ENCODE measurements at places on chromosomes 7 and 10.

GRCh38 chr7:82339958-82340357, 103.6 kb downstream of the CACNA2D1 start:
- no peak for DNase-seq

GRCh38 chr10:108775911-108776475, 1147.3 kb downstream of the XPNPEP1 start:
- no peak for DNase-seq

DNA sequence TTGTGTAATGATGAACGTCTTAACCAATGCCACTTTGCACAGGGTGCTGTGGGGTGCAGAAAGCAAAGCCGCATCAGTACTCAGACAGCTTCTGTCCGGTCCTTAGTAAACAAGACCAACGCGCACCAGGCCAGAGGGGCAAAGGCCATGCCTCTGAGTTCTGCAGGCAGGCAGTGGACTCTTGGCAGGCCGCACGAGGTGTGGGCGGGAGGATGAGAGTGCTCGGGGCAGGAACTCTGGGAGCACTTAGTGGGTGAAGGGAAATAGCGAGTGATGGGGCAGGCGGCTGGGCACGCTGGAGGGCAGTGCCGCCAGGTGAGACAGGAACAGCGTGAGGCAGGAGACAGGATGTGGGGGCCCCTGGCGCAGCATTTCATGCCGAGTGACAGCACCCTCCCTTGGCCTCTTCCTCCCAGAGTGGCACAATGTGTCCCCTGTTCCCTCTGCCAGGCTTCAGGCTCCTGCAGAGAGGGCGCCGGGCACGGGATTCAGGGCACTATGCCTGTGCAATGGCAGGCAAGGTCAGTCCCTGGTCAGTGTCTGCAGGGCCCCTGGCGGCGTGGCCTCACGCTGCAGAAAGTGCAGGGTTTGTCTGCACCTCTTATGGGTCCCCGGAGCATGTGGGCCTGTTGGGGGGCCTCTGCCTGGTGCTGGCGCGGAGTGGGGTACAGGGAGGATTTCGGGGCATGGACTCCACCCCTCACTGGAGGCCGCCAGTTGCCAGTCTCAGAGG, 60.4 kb downstream of the VIPR2 start:
- DNase-seq = peak; percentile 27

- no peak for DNase-seq
These were observed 18.7 kb downstream of the TACR2 start for GRCh38 chr10:69397972-69398371.

GRCh38 chr7:119748251-119748860, 524.6 kb upstream of the KCND2 start:
- DNase-seq = no peak

DNA sequence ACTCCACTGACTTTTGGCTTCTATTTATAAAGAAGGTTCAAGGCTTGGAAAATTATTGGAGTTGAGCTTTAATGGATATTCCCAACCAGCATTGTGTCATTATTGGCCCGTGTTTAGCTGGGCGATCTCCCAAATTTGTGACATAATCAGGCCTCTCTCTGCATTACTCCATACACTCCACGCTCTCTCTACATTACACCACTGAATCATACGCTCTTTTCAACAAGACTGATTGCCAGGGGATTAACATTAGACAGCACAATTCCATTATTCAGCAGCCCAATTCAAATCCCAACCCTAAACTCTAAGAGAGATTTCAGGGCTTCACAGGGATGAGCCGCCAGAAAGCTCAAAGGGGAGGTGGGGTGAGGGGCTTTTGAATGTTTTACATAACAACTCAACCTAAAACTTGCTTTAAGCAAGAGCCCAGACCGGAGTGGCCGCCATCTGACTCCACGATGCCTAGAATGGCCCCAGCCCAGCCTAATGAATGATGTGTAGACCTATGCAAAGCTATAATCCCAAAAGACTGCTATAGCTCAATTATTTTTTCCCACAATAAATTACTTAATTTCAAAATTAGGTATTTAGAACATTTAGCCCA, 61.8 kb downstream of the FGFR2 start:
- DNase-seq = no peak

- no peak for DNase-seq
These were observed 13.6 kb upstream of the GPR37 start for GRCh38 chr7:124779194-124779593.

GRCh38 chr7:150586068-150586784, 19.0 kb downstream of the GIMAP4 start:
- no peak for DNase-seq

- DNase-seq = no peak
These were observed 3.1 kb upstream of the EVX1 start for GRCh38 chr7:27239387-27240014.

DNA sequence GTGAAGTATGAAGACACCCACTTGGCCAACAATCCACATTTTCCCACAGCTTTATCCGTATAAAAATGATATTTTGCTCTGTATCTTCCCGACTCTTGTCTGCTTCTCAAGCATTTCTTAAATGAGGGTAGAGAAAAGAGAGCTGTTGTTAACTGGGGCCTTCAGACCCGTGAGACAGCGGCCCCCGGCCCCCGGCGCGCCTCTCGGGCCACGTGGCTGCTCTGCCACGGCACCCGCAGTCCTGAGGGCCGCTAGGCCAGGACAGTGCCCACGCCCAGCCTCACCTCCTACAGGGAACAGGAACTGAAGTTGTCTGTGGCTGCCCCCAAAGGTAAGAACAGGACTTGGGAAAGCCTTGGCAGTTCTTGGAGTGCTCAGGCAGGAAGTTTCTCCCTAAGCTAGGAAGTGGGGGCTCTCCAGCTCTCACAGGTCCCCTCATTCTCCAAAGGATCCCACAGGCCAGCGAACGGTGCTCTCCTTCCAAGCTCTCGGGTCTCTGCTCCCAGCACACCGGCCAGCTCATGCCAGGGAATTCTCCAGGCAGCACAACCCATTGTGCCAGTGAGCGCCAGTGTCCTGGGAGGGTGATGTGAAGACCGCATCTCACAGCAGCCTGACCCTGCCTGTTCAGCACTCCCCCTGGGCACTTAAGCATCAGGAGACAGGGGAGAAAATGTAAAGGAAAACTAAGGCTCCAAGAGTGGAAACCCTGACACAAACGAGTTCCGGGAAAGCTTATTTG, 230.3 kb upstream of the PFKP start:
- no peak for DNase-seq

GRCh38 chr10:4174197-4174596, 389.2 kb upstream of the KLF6 start:
- no peak for DNase-seq

DNA sequence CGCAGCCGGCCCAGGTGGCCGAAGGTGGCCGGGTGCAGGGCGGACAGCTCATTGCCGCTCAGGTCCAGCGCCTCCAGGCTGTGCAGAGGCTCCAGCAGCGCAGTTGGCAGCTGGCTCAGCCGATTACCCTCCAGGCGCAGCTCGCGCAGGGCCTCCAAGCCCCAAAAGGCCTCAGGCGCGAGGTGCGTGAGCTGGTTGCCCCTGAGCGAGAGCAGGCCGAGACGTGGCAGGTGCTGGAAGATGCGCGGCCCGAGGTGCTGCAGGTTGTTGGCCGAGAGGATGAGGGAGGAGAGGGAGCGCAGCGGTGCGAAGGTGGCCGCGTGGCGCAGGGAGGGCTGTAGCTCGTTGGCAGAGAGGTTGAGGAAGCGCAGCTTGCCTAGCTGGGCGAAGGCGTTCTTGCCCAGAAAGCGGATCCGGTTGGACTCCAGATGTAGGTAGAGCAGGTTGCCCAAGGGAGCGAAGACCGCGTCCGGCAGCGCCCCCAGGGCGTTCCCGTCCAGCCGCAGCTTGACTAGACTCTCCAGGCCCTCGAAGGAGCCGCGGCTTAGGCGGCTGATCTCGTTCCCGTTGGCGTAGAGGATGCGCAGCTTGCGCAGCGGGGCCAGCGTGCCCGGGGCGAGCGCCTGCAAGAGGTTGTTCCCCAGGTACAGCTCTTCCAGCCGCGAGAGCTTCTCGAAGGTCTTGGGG, 923 bp downstream of the TRIL start:
- DNase-seq = peak; percentile 58

DNA sequence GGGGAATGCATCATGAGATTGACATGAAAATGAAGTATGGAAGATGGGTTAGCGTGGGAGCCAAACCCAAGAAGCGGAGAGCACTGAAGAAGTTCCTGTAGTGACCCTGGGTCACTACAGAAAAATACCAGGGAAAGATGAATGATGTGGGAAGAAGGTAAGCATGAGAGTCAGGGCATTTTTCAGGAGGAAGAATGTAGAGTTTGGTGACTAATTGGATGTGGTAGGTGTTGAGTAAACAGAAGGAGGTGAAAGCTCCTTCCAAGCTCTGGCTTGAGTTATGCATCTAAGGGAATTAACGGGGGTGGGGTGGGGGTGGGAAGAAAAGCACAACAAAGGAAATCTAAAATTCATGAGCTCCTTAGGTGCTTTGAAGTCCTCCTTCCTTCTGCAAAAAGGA, 238.1 kb upstream of the AOAH start:
- DNase-seq = no peak

- no peak for DNase-seq
These were observed 5.5 kb downstream of the MYOZ1 start for GRCh38 chr10:73635781-73636180.

DNA sequence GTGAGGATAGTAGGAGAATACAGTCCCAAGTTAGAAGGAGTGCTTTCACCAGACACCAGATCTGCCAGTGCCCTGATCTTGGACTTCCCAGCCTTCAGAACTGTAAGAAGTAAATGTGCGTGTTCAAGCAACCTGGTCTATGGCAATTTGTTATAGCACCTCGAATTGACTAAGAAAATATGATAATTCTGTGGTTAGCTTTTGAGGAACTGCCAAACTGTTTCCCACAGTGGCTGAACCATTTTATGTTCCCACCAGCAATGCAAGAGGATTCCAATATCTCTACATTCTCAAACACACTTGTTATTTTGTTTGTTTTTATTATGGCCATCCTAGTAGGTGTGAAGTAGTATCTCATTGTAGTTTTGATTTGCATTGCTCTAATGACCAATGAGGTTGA, 47.0 kb downstream of the RBM20 start:
- no peak for DNase-seq

DNA sequence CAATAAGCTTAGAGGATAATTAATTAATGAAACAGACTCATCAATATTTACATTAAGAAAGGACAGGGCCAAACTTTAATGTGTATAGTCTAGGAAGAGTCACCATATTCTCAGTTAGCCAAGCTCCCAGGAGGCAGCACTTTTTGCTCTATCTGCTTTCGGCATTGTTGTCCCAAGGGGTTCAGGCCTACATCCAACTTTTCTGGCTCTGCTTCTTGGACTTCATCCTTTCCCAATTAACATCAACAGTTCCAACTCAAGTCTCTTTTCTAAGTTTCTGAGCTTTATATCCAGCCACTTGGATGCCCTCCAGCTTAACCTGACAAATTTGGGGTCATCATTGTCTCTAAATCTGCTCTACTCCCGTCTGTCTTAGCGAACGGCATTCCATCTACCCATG, 42.8 kb downstream of the GLI3 start:
- DNase-seq = no peak

- no peak for DNase-seq
These were observed 19.5 kb upstream of the NOM1 start for GRCh38 chr7:156929789-156930539.

- no peak for DNase-seq
These were observed 28.7 kb downstream of the MALRD1 start for GRCh38 chr10:19077276-19077675.

- no peak for DNase-seq
These were observed 156.6 kb upstream of the IMMP2L start for GRCh38 chr7:111718886-111719285.

DNA sequence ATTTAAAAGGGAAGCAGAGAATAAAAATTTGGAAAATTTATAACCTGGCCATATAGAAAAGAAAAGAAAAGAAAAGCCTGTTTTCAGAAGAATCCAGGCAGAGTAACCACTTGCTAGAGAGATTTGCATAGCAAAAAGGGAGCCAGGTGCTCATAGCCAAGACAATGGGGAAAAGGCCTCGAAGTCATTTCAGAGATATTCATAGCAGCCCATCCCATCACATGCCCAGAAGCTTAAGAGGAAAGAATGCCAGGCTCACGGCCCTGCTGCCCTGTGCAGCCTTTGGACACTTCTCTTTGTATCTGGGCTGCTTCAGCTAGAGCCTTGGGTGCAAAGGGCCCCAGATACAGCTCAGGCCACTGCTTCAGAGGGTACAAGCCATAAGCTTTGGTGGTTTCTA, 159.8 kb downstream of the CCDC7 start:
- no peak for DNase-seq

GRCh38 chr7:49781996-49782395, 8.6 kb downstream of the VWC2 start:
- DNase-seq = no peak

All from activated T-cell treated with anti-CD3 and anti-CD28 coated beads, Interleukin-2, amount 50 U/mL, for 24 hours (primary cell).